ENCODE measurements at places on chromosomes 1 and 21.

- DNase-seq: no peak
Observed at GRCh38 chr1:31397360-31398095, 15.5 kb upstream of the SERINC2 start.

DNA sequence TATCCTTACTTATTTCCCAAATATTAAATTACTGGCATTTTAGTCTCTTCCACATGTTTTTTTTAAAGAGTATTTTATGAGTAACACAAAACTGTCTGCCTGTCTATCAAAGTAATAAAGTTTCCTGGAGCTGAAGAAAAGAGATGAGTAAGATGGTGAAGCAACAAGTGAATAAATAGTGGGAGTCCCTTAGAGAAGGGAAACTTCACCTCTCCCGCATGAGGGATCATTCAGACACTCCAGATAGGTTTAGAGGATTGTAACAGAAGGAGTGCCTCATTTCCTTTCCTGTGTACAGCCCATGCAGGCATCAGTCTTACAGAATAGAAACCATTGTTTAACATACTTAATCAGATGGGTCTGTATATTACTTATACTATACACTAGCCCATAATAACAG is 205.7 kb downstream of the USP25 start:
- DNase-seq: no peak

DNA sequence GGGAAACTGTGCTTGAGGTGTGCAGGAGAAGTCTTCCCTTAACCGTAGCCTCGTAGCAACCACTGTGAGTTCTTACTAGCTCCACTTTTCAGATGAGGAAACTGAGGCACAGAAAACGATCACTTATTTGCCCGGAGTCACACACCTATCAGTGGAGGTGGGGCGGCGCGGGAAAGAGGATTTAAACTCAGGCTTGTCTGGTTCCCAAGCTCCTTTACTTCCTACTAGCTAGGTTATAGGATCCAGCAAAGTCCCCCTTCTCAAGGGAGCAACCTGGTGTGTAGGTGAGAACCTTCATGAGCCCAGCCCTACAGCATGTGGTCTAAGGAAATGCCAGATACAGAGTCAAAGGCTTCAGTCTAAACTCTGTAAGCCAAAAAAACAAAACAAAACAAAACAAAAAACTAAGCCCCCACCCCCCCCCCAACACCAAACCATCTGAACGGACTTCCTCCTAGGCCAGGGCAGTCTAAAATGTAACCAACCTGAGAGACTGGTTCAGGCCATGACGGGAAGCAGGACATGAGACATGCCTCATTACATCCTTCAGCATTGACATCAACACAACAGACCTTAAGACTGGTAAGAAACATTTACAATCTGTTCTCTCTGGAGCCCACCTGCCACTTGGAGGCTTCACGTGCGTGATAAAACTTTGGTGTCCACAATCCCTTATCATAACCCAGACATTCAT is 709 bp upstream of the FBXO42 start:
- DNase-seq: no peak

- peak; percentile 70 for DNase-seq
Observed at GRCh38 chr1:156860628-156861423, at the start of gene NTRK1. NTRK1 (plus strand) TSS chr1:156860865; CDS start chr1:156860935, 70 bp downstream.

DNA sequence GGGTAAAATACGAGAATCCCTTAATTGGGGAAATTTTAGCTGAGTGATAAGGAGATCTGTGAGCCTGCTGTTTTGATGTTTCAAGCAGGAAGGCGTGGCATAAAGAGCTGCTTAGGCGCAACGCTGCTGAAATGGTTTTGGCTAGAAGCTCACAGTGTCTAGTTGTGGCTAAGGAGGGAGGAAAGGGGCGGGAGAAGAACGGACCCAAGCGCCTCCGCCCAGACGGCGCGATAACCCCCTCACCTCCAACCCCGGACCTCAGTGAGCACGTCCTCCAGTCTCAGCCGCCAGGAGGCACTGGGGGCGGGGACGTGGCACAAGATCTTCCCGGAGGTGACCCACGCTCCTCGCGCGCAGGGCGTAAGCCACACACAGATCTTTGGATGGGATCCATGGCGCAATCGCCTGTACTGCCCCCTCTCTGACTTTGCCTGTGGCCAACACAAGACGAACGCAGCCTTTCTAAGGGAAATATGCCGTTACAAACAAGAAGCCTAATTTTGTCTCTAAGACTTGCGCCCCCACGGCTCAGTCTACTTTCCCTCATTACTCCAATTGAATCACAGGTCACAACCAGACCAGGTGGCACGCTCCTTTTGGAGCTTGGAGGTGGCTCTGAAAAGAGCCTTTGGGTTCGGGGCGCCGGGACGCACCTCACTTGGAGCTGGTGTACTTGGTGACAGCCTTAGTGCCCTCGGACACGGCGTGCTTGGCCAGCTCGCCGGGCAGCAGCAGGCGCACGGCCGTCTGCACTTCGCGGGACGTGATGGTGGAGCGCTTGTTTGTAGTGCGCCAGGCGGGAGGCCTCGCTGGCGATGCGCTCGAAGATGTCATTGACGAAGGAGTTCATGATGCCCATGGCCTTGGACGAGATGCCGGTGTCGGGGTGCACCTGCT is 23.4 kb upstream of the RNF187 start:
- DNase-seq: peak; percentile 82

DNA sequence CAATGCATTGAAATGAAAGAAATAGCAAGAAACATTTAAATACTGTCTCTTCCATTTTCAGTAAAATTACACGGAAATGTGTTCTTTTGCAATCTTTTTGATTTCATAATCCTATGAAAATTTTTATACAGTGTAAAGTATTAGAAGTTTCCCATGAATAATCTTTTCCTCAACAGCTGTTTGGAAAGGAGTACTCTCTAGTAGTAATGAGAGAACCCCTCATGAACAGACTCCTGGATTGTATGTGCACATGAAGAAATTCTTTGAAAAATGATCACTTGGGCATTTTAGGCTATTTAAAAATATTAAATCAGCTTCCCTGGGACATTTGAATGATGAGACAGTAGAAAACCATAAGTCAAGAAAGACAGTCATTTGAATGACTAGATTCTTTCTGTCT is 64.4 kb downstream of the LHX9 start:
- no peak for DNase-seq

DNA sequence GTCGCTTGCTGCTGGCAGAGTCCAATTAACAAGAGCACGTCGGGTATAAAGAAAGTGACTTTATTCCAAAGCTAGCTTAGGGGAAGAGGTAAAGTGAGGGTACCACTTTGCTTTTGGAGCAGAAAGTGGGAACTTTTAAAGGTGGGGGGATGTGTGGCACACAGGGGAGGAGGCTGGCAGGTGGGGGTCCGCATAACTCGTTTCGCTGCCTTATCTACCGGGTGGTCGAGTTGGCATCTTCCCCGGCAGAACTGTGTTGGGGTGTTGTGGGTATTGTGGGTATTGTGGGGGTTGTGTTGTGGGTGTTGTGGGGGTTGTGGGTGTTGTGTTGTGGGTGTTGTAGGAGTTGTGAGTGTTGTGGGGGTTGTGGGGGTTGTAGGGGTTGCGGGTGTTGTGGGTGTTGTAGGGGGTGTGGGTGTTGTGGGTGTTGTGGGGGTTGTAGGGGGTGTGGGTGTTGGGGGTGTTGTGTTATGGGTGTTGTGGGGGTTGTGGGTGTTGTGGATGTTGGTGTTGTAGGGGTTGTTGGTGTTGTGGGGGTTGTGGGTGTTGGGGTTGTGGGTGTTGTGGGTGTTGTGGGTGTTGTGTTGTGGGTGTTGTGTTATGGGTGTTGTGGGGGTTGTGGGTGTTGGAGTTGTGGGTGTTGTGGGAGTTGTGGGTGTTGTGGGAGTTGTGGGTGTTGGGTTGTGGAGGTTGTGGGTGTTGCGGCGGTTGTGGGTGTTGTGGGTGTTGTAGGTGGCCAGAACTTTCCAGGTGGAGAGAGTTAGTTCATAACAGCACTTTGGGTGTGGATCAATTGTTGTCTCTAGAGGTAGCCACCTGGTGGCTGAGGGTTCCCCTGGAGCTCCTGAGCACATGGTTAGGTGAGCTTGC is 52.7 kb downstream of the AGPAT3 start:
- peak; percentile 61 for DNase-seq

DNA sequence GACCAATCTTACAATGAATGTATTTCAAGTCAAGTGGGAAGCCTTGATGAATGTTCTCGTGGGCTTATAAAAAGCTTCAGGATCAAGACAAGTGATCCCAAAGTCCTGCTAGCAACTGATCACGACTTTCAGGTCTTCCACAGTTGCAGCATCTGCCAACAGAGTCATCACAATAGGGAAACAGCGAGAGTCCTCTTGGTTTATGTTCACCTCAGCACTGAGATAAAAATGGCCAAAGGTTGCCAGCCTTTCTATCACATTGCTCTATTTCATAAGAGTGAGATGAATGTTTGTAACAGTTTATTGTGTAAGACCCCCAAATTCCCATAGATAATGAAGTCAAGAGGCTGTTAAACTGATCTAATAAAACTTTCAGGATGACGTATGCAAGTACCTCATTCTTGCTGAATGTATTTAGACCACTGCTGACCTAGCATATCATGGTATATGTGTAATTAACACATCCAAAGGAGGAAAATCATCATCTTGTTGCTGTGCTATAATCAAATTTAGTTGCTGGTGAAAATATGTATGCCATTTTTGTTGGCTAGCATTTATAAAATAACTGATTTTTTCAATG is 150.6 kb downstream of the TGFBR3 start:
- DNase-seq: no peak

- no peak for DNase-seq
Observed at GRCh38 chr1:214318356-214318755, 37.4 kb downstream of the SMYD2 start.

- no peak for DNase-seq
Observed at GRCh38 chr1:160985723-160986122, 31.1 kb upstream of the ITLN2 start.

DNA sequence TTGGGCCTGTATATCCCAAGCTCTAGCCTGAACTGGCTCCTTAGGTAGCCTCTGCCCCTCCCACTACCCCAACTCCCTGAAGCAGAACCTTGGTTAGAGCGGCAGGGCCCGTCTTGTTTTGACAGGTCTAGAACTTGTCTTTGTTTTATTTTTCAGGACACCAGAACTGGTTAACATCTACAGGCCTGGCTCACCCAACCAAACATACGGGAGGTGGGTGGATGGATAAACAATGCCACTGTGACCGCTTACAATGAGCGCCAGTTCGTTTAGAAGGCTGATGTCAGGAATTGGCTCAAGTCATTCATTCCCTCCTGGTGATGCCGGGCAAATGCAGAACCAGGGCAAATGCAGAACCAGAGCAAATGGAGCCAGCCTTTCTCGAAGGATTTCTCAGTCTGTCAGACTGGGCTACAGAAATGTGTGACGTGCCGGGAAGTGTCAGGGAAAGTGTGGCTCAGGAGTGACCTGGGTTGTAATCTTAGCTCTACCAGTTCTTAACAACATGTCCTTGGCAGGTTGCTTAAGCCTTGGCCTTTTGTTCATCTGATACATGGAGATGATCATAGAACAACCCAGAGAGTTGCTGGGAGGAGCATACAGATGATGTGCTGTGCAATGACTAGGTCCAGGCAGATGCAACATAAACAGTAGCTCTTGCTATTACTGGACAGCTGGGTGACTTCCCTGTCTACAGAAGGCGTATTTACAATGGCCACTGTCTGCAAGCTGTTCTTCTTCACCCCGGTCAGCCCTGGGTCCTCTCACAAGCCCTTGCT is 30.5 kb upstream of the BTG2 start:
- no peak for DNase-seq

Measured in stimulated activated CD8-positive, alpha-beta memory T cell treated with anti-CD3 and anti-CD28 coated beads, Interleukin-4, amount 100 ng/mL, for 48 hours (primary cell).